ENCODE measurements at places on chromosomes 13 and 19. TPM values are rescaled to one million over a fixed set of nuclear protein-coding genes. Genes with fewer than 3 reads are reported as not detected.

DNA sequence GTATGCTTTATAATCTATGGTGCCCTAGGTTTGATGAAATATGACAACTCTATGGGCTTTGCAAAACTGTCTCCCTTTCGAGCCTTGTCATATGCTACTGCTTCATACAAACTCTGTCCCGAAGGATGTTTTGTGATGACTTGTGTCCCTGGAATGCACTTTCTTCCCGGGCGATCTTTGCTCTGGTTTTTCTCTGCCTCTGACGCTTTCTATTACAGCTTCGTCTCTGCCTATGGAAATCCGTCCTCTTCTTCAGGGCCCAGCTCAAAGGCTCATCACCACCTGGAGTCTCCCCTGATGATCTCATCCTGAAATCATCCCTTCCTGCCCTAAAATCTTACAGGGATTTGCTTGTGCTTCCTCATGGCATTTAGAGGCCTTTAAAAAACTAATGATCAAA, 191.5 kb upstream of the KL start:
- no peak for DNase-seq

DNA sequence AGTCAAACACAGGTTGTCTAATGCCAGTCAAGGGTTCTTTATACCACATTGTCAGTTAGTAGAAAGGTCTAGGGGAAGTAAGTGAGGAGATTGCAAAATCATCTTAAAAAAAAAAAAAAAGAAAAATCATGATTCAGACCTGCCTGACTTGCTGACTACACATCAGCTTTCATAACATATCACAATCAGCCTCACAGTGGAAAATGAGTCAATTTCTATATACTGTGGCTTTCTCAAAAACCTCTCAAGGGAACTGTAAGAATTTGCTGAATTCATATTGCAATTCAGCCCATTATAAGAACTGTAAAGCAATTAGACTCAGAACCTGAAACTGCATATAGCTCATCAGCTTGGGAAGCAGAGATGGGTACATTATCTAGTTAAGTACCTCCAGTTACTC, 75.3 kb upstream of the GPC6 start:
- DNase-seq = no peak

Gene CCDC70
- polyA plus RNA-seq = not detected

Gene LRG1
- 0.61 TPM for polyA plus RNA-seq

Gene SYCN
- polyA plus RNA-seq = not detected

Gene PRRG2
- 0.17 TPM for polyA plus RNA-seq

Gene PPP1R12C
- 62.6 TPM for polyA plus RNA-seq
